ENCODE measurements at places on chromosomes 6 and 20.

- no peak overlapping the region for H3K27ac ChIP-seq
- H3K27me3 ChIP-seq: peaks cover 8% of the 10 kb centered on the region
- peaks cover 3% of the 10 kb centered on the region for H3K4me1 ChIP-seq
- H3K4me3 ChIP-seq: no peak overlapping the region
Measured at GRCh38 chr20:58523072-58523970, 8.1 kb upstream of the APCDD1L start.

DNA sequence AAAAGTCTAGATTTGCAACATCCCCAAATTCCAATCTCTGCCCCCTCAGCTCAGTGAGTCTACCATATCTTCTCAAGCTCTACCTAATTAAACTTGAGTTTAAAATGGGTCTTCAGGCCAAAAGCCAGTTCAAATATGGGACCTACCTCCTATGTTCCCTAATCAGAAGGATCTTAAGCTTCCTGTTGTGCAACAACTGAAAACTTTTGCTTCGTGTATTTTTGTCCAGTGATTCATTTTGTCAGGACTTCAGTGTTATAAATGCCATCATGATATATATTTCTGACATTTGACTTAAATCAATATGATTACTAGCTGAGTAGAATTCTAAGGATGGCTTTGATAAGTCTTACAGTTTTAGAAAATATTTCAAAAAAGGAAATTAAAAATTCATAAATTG, 622.6 kb upstream of the PTCHD4 start:
- H3K27me3 ChIP-seq: no peaks in the 10 kb centered on the region
- H3K4me3 ChIP-seq: no peak overlapping the region
- H3K4me1 ChIP-seq: no peaks in the 10 kb centered on the region
- H3K36me3 ChIP-seq: no peaks in the 10 kb centered on the region
- H3K27ac ChIP-seq: no peak overlapping the region

- no peaks in the 10 kb centered on the region for H3K4me1 ChIP-seq
- H3K4me3 ChIP-seq: no peak overlapping the region
- H3K27me3 ChIP-seq: no peaks in the 10 kb centered on the region
Measured at GRCh38 chr6:94121094-94121493, 701.7 kb upstream of the EPHA7 start.

- no peak for DNase-seq
- no peaks in the 10 kb centered on the region for H3K4me1 ChIP-seq
- H3K4me3 ChIP-seq: no peak overlapping the region
- H3K27ac ChIP-seq: no peak overlapping the region
- H3K36me3 ChIP-seq: peaks cover 17% of the 10 kb centered on the region
Measured at GRCh38 chr6:117574198-117574597, 28.1 kb downstream of the GOPC start.

DNA sequence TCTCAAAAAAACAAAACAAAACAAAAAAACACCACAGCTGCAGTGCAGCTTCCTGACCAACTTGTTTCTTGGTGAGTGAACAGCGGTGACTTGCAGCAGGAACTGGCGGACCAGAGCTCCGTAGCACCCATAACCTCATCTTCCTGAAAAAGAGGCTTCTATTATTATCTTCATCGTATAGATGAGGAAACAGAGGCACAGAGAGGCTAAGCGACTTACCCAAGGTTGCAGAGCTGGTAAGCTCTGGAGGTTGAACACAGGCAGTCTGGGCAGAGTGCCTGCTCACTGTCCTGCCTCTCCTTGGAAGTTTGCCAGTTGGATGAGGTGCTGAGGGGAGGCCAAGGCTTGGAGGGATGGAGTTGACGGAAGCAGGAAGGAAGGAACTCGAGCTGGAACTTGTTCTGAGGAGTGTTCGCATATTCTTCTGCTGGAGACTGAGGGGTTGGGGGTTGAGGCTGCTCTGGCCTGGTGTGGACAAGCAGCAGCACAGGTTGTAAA, 47.9 kb upstream of the CCDC167 start:
- no peak for DNase-seq
- H3K4me3 ChIP-seq: peak overlapping the region; percentile 52
- no peaks in the 10 kb centered on the region for H3K36me3 ChIP-seq
- no peaks in the 10 kb centered on the region for H3K27me3 ChIP-seq

- H3K4me3 ChIP-seq: no peak overlapping the region
- DNase-seq: no peak
- peaks cover 4% of the 10 kb centered on the region for H3K27me3 ChIP-seq
- no peak overlapping the region for H3K27ac ChIP-seq
- no peaks in the 10 kb centered on the region for H3K4me1 ChIP-seq
- peaks cover 23% of the 10 kb centered on the region for H3K36me3 ChIP-seq
Measured at GRCh38 chr6:159615918-159616317, 77.1 kb downstream of the SOD2 start.

GRCh38 chr6:151704383-151704782, 103.1 kb upstream of the ESR1 start:
- H3K27me3 ChIP-seq: no peaks in the 10 kb centered on the region
- no peaks in the 10 kb centered on the region for H3K36me3 ChIP-seq
- no peak for DNase-seq
- H3K27ac ChIP-seq: no peak overlapping the region
- H3K4me3 ChIP-seq: no peak overlapping the region
- H3K4me1 ChIP-seq: peaks cover 14% of the 10 kb centered on the region

DNA sequence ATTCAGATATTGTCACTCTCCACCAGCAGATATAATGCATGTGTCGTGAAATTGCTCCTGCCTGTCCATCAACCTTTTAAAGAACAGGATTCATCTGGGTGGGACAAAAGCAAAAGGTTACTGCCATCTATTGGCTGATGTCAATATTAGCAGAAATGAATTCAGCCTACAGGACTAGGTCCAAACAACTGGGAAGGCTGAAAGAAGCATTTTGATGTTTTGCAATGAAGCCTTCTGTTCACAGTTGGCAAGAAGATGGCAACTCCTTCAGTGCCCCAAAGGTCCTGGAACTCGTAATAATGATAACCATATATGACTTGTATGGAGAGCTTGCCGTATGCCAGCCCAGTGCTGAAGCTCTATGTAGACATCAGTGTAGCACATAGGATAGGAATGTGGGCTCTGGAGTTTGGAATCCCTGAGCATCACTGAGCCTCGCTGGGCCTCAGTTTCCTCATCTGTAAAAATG, 7.5 kb downstream of the BCAS1 start:
- peaks cover 44% of the 10 kb centered on the region for H3K4me1 ChIP-seq
- no peak overlapping the region for H3K4me3 ChIP-seq
- no peaks in the 10 kb centered on the region for H3K27me3 ChIP-seq
- no peak for DNase-seq
- no peaks in the 10 kb centered on the region for H3K36me3 ChIP-seq

GRCh38 chr20:57501461-57502335, 23.2 kb downstream of the CTCFL start:
- no peak for DNase-seq
- H3K4me3 ChIP-seq: no peak overlapping the region
- H3K27me3 ChIP-seq: peaks cover 2% of the 10 kb centered on the region
- H3K27ac ChIP-seq: peak overlapping the region; percentile 62

DNA sequence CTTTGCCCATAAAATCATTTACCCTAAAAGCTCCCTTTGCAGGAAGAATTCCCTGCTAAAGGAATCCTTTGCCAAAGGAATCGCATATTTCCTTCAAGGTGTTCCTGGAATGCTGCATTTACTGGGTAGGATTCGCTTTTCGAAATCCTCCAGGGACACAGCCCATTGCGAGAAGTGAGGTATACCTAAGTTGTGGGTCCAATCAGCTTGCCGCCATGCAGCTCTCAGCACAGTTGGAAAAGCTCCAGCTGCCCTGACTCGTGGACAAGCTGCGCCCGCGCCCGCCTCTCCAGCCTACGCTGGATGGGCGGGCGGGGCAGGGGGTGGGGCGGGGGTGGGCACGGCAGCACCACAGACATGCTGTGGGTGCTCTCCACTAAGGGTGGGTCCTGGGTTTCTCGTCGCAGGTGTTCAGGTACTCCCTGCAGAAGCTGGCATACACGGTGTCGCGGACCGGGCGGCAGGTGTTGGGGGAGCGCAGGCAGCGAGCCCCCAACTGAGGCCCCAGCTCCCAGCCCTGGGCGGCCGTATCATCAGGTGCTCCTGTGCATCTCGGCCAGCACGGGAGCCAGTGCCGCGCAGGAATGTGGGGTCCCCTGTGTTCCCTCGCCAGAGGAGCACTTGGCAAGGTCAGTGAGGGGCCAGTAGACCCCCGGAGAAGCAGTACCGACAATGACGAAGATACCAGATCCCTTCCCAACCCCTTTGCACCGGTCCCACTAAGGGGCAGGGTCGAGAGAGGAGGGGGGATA, 1.4 kb downstream of the NNAT start:
- DNase-seq: no peak
- peaks cover 43% of the 10 kb centered on the region for H3K4me1 ChIP-seq
- H3K4me3 ChIP-seq: no peak overlapping the region
- no peak overlapping the region for H3K27ac ChIP-seq
- H3K27me3 ChIP-seq: no peaks in the 10 kb centered on the region
- peaks cover 23% of the 10 kb centered on the region for H3K36me3 ChIP-seq

DNA sequence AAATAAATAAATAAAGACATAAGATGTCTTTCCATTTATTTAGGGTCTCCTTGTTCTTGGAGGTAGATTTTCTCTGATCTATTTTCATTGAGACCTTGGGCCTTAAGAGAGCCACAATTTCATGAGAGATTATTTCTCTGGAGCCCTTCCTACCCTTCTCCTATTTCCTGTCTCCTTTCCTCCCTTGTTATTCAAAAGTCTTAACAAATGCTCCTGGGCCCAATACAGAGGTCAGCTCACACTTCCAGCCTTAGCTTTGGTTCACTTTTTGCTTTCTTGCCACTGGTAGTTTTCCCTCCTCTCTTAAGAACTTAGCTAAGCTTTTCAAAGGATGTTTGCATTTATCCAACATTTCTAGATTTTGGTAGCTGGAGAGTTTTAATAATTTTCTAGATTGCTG, 44.0 kb downstream of the PTPRA start:
- no peak overlapping the region for H3K4me3 ChIP-seq
- no peak for DNase-seq
- H3K4me1 ChIP-seq: peaks cover 14% of the 10 kb centered on the region
- H3K27me3 ChIP-seq: no peaks in the 10 kb centered on the region
- no peak overlapping the region for H3K27ac ChIP-seq

DNA sequence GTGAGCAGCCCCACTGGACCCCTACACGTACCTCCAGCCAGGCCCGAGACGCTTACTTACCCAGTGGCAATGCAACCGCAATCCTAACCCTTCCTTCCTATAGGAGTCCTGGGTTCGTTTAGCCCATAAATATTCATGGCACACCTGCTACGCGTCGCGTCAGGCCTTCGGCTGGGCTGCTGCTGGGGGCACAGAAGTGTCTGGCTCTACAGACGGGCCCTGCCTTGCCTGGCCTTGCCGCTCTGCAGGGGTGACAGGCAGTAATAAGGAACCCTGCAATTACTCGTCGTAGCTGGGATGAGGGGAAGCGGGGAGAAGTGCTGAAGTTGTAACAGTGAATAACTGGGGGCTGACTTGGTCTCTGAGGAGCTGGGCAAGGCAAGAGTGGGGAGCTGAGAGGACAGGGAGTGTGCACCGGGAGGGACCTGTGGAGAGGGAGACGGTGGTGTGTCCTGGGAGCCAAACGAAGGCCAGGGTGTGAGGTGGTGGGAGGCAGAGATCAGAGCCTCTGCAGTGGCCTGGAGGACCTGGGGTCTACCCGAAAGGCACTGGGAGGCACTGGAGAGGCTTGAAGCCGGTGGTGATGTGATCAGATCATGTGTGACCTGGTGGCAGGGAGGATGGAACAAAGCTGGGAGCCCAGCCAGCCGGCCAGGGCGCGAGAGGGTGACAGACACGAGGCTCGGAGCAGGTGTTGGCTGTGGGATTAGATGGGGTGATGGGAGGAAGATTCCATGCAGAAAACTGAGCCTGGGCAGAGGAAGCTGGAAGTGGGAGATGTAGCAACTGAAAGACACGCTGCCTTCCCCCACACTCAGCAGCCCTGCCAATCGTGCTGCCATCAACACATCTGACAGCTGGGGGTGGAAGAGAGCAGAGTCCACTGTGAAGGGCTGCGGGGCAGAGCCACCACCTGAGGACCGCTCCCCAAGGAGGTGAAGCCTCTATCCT, 36.4 kb downstream of the PSMG4 start:
- H3K4me3 ChIP-seq: no peak overlapping the region
- no peak for DNase-seq
- H3K27me3 ChIP-seq: peaks cover 19% of the 10 kb centered on the region
- no peak overlapping the region for H3K27ac ChIP-seq
- no peaks in the 10 kb centered on the region for H3K36me3 ChIP-seq

GRCh38 chr20:11270566-11270965, 596.8 kb upstream of the JAG1 start:
- H3K27ac ChIP-seq: no peak overlapping the region
- no peak for DNase-seq
- no peaks in the 10 kb centered on the region for H3K36me3 ChIP-seq
- no peak overlapping the region for H3K4me3 ChIP-seq

GRCh38 chr6:16058201-16058928, 70.5 kb upstream of the MYLIP start:
- DNase-seq: no peak
- no peaks in the 10 kb centered on the region for H3K36me3 ChIP-seq
- peaks cover 2% of the 10 kb centered on the region for H3K27me3 ChIP-seq
- H3K27ac ChIP-seq: peak overlapping the region; percentile 36
- H3K4me1 ChIP-seq: peaks cover 6% of the 10 kb centered on the region

- no peaks in the 10 kb centered on the region for H3K27me3 ChIP-seq
- H3K36me3 ChIP-seq: no peaks in the 10 kb centered on the region
- no peak overlapping the region for H3K4me3 ChIP-seq
- no peak for DNase-seq
Measured at GRCh38 chr6:153435787-153436186, 304.7 kb upstream of the RGS17 start.

- DNase-seq: no peak
- peaks cover 42% of the 10 kb centered on the region for H3K27me3 ChIP-seq
- no peaks in the 10 kb centered on the region for H3K36me3 ChIP-seq
- no peak overlapping the region for H3K4me3 ChIP-seq
Measured at GRCh38 chr20:57323034-57323433, 6.6 kb upstream of the SPO11 start.

DNA sequence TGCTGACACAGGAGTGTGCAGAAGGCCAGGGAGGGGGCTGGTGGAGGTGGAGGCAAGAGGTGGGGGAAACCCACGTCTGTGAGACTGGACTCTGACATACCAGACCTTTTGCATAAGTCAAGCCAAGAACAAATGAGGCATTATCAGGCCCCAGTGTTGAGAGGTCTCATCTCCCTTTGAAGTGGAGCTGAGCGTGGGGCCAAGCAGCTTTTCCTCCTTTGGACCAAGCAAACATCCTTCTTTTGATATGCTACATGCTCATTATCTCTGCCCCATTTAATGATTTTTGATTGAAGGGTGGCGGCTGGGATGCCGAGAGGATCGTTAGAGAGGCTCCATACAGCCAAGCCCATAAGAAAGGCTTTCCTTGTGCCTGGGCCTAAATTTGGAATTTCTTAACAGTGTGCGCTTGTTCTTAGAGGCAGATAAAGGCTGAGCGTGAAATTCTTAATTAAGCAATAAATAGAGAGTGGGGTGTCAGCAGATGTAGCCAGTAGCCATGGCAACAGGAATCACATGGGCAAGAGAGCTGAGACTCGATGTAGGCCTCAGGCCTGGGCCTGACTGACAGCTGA, 244.5 kb downstream of the PKHD1 start:
- H3K27ac ChIP-seq: no peak overlapping the region
- no peak for DNase-seq
- no peaks in the 10 kb centered on the region for H3K36me3 ChIP-seq
- peaks cover 1% of the 10 kb centered on the region for H3K27me3 ChIP-seq

DNA sequence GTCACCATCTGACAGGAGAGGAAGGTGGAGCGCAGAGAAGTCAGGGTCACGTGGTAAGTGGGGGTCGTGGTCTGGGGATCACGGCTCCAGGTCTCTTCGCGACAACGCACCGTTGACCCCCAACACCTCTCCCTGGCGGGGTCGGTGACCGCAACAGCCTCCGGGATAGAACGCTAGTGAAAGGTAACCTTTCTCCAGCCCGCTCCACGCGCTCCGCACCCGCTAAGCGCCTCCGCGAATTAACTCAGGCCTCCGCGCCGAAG, 600 bp upstream of the SYNJ2 start:
- peaks cover 14% of the 10 kb centered on the region for H3K4me1 ChIP-seq
- peak overlapping the region; percentile 86 for H3K4me3 ChIP-seq
- no peak for DNase-seq
- H3K27me3 ChIP-seq: no peaks in the 10 kb centered on the region
- H3K27ac ChIP-seq: peak overlapping the region; percentile 53

All from memory B cell (primary cell).